HEK293T (cell line): ENCODE measurements at places on chromosomes 3 and 15.

DNA sequence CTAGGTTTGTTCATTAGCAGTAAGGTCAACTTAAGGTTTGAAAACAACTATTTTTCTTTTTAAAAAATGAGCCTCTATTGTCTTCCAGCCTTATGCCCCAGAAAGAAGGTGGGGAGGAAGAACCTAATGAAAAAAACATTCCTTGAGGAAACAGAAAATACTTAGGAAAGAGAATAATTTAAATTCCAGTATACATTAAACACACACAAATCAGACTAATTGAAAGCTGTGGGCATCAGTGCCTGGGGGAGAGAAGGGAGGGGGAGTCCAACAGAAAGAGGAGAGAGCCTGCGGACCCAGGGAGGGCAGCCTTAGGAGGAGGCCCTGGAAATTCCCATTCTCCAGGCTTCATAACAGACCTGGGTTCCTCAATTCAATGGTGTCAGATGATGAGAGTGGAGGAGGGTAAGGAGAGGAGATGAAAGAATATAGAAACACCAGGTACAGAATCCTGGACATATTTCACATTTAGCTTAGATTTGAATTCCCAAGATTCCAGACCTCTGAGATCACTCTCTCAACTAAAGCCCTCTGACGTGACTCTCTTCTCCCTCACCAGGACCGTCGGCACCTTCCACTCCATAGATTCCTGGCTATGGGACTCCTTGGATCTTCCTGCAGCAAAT is 320.5 kb upstream of the UMPS start:
- DNase-seq: no peak

DNA sequence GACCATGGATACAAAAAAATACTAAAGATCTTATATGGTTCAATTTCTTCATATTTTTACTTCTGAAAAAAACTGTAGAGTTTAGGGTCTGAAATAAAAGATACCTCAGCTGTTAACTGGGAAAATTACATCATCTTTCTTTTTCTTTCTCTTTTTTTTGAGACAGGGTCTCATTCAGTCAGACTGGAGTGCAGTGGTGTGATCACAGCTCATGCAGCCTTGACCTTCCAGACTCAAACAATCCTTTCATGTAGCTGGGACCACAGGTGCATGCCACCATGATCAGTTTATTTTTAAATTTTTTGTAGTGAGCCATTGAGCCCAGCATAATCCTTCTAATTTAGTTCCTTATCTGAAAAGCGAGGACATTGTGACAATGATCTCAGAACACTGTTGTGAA is 39.6 kb upstream of the TKT start:
- DNase-seq: no peak

GRCh38 chr3:148796799-148797198 is 30.8 kb upstream of the CPB1 start:
- no peak for DNase-seq

GRCh38 chr3:155991847-155992246 is 121.4 kb downstream of the GMPS start:
- no peak for DNase-seq

GRCh38 chr3:190582667-190583066 is 68.8 kb downstream of the IL1RAP start:
- no peak for DNase-seq

GRCh38 chr3:158909870-158910269 is 108.0 kb downstream of the MFSD1 start:
- no peak for DNase-seq

DNA sequence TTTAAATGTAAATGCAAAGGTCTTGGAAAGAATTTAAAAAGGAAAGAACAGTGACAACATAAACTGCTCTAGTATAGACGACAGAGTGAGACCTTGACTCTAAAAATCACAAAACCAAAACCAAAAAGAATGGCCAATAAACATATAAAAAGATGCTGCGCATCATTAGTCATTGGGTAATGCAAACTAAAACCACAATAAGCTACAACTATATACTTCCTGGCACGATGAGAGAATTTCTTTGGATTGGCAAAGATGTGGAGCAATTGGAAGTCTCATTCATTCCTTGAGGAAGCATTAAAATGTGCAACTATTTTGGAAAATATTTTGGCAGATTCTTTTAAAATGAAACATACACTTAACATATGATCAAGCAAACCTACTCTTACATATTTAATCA is 98.7 kb upstream of the ZPLD1 start:
- DNase-seq: no peak
